ENCODE measurements at places on chromosomes 3 and 15.

DNA sequence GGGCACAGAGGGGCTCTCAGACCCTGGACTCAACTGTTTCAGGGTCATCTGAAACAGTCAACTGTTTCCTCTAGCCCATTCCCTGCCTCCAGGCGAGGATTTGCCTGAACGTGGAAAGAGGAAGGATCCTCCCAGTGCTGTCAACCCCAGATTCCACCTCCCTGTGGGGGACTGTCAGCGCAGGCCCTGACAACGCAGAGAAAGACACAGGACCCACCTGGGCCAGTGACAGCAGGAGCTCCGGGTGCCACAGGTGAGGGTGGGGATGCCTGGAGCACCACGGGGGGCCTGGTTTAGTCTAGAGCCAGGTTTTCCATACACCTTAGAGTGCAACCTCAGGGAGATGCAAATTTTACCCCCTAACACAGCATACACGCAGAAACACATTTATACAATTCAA is 19.5 kb upstream of the LAMP3 start:
- DNase-seq, result no peak

DNA sequence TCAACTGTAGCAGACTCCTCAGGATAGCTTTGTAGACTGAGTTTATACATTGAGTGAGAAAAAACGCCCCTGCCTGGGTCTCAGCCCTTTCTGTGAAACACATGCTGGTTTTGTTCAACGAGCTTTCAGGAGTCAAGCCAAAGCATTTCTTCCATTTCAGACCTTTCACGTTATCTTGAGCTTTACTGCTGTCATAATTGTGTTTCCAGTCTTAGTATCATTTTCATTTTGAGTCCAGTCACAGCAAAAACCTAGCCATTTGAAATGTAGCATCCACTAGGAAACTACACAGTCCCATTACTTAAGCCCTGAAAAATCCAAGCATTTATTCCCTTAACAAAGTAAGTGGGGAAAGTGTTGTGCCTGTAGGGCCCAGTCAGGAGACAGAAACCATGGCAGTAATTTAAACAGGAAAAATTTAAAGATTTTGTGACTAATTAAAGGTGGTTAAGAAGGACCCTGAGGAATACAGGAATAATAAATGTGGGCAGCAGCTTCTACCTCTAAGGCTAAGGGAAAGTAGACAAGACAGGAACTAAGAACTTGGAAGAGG is 110.1 kb upstream of the ABHD17C start:
- no peak for DNase-seq

DNA sequence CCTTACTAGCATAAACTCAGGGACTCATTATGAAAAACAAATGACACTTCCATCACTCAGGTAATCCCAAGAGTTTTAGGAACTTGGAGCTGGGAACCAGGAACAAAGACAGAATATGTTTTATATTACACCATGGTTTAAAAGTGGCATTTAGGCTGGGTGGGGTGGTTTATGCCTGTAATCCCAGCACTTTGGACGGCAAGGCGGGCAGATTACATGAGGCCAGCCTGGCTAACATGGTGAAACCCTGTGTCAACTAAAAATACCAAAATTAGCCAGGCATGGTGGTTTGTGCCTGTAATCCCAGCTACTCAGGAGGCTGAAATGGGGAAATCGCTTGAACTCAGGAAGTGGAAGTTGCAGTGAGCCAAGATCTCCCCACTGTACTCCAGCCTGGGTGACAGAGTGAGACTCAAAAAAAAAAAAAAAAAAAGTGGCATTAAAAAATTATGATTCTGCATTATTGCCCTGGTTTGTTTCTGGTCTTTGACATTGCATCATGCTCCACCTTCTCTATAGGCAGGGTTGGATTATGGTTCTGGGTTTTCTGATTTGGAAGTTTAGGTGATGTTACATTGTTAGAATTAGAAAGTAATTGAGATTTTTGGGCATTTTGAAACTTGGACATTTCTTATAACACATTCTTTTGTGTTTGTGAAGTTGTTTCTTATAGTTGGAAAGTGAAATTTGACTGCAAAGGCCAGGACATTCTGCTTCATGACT is 19.0 kb downstream of the SQOR start:
- DNase-seq, result no peak

GRCh38 chr3:193605876-193606275 is 12.9 kb downstream of the OPA1 start:
- DNase-seq, result no peak

- DNase-seq, result peak; percentile 20
Measured at GRCh38 chr3:129315223-129315997, 36.7 kb downstream of the HMCES start.

DNA sequence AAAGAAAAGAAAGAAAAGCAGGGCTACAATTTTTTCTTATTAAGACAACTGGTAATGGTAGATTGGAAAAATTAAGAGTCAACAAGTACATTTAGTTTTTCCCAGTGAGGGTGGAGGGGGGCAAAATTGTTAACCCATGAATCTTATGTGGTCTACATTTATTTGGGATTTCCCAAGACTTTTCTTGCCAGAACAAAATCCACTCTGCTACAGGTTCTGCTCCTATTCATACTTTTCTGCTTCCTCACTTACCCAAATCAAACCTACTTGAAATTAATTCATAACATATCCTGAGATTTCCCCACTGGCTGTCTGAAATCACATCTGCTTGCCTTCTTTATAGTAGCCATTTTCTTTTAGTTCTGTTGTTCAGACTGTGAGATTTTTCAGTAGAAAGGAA is 41.1 kb downstream of the VGLL3 start:
- DNase-seq, result no peak

- DNase-seq, result no peak
Measured at GRCh38 chr3:122975924-122976293, 51.7 kb downstream of the SEMA5B start.

GRCh38 chr3:112137781-112138180 is 4.7 kb upstream of the GCSAM start:
- DNase-seq, result no peak

GRCh38 chr15:98671060-98672008 is 23.0 kb downstream of the IGF1R start:
- DNase-seq, result no peak

- no peak for DNase-seq
Measured at GRCh38 chr3:50430191-50430590, 70.9 kb upstream of the TMEM115 start.

DNA sequence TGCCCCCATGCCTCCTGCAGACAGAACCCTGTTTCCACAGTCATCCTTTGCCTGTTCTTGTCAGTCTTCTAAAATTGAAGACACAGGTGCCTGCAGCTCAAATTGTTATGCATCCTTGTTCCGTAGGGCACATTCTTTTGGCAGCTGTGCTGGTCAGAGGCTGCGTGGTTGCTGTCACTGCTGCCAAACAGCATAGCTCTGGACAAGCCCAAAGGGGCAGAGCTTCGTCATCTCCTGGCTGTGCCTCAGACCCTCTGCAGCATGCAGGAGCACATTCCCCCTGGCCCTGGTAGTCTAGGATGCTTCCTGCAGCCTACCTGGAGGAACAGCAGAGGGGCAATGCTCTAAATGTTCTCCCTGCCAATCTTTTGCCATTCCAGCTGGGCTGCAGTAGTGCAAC is 2.1 kb upstream of the FBXL22 start:
- no peak for DNase-seq

DNA sequence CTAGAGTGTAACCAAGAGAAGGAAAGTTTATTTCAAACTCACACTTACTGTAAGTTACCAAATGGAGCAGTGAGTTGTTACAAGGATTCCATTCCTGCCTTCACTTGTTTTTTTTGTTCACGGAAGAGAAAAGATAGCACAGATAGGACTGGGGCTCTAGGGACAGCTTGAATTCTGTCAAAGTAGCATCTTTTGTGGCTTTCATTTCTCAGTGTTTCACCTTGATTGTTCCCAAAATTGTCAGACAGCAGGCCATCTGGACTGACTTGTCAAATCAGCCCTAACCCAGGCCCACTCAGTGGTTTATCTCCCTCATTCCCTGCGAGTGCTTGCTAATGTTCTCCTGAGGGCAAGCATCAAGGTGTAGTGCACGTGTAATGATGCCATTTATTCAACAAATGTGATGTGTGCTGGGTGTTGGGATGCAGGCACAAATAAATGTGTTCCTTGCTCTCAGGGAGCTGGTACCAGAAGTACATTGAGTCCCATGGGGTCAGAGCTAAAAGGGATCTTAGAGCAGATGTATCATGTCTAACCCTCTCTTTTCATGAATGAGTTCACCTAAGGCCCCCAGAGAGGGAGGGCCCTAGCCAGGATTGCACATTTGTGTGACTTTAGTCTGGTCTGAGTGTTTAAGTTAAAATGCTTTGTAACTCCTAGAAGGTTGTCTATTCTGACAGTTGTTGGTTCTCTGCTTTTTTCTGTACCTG is 49.1 kb downstream of the PDHB start:
- DNase-seq, result no peak

DNA sequence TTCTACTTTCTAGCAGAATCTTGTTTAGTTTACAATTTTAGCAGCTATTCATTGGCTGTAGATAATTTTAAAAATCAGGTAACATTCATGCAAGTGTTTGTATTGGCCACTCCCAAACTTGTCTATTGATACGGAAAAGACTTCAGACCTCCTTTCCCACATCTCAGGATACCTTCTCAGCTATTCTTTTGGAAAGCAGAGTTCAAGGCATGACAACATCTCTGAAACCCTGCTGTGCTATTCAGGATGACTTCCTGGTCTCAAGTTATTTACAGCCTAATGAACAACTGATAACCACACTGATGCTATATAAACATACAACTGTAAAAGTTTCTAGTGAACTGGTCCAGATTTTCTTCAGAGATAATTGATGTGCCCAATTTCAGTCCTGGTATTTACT is 55.8 kb downstream of the DZIP3 start:
- no peak for DNase-seq

- DNase-seq, result no peak
Measured at GRCh38 chr3:162354356-162354755, 857.7 kb downstream of the OTOL1 start.

DNA sequence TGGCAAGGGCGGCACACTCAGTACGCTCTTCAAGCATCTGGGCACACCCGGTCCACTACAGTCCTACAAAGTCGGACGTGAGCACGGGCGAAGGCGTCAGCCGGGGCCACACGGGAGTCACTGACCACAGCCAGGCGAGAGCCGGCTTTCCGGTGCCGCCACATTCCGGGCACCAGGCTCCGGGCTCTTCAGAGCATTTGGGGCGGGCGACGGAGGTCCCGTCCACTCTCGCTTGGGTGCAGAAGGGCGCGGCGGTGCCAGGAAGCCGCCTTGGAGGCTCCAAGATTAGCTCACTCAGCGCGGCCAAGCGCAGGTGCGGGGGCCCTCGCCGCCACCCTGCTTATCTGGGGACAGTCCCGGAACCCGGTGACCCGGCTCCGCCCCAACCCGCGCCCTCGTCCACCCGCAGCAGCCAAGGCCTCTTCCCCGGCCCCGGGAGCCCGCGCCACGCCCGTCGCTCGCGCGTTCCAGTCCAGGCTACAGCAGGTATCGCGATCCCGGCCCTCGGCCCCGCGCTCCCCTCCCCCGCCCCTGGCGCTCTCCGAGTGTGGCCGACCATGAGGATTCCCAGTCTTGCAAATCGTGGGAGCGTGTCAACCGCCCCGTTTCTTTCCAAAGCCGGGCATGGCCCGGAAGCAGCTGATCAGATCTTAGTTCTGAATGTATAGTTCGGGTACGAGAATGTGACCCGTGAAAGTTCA is at the start of gene ADPRH:
TSS of gene ADPRH (plus strand) at position 127 of the 701 bp plus-strand sequence. CDS start 2,678 bp downstream, outside the sequence.
- DNase-seq, result peak; percentile 53

DNA sequence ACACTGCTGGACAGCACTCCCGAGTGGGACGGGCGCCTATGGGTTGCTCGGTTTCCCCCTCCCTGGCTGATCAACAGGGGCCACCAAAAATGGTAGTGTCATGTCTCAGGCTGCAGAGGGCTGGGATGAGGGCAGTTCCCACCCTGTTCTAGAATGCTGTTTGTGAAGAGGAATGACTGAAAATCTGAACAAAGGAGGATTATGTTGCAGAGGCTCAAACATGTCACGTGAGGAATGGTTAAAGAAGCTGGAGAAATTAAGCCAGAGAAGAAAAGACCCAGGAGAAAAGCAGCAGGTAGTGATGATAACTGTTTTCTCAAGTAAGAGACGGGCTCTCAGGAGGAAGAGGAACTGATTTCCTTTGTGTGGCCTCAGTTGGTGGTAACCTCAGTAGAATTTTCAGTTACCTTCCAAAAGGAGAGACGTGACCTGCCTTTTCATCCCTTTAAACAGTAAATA is 10.4 kb downstream of the SPG21 start:
- no peak for DNase-seq

GRCh38 chr3:52055537-52056351 is 627 bp downstream of the DUSP7 start:
- DNase-seq, result no peak

GRCh38 chr3:153484842-153485241 is 322.8 kb downstream of the RAP2B start:
- DNase-seq, result no peak

DNA sequence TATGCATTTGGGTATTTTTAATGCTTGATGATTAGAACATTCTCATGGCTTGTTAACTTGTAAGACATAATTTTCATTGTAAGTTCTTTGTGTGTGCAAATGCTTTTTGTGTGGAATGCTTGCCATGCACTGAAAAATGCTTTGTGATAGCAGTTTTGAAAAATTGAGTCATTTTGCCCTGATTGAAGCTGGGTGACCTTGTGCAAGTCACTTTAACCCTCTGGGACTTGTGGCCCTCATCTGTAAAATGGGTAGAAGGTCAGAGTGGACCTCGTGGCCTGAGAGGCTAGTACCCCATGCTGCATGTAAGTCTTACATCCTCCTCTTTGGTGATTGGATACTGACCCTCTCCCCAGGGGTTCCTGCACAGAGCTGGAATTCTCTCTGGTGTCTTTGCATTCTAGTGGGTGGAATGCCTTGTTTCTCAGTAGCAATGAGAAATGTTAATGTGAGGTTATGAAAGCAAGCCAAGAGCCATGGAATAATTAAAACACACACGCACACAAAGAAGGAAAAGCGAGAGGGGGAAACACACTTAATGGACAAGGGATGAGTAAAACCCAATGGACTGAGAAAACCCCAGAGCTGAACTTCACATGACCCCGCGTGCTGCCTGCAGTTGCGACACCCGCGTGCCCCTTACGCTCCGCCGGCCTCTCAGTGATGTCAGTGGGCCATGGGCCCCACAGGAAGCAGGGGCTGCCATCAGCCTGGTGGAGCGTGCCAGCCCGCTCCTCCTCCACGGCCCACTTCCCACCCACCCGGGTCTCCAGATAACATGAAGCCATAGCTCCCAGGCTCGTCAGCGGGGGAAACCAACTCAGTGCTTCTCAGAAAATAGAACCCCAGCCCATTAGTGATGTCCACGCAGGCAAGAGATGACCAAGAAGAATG is 44.0 kb downstream of the SMAD3 start:
- DNase-seq, result no peak

DNA sequence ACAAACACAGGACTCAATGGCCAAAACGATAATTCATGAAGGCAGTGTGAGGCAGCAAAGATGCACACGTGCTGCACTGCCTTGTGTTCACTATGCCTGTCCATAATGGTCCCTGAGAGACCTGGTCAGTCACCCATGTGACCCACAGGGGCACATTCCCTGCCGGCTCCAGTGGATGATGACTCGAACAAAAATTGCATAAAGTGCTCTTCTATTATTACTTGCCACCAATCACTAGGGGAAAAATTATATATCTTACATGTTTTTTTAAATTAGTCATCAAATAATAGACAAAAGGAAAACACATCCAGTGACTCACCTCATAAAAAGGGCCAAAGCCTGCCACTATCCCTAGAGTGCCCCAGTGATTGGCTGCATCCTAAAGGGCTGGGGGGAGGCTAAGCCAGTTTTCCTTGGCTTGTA is 47.5 kb downstream of the UBP1 start:
- DNase-seq, result no peak

- DNase-seq, result no peak
Measured at GRCh38 chr3:5020242-5020722, 41.0 kb downstream of the BHLHE40 start.

Measured in anterior cingulate cortex (tissue), 58 donors.